ENCODE measurements at places on chromosomes 12 and 14.

- DNase-seq: no peak
These were observed 932.6 kb upstream of the TMEM132C start for GRCh38 chr12:127334365-127334764.

DNA sequence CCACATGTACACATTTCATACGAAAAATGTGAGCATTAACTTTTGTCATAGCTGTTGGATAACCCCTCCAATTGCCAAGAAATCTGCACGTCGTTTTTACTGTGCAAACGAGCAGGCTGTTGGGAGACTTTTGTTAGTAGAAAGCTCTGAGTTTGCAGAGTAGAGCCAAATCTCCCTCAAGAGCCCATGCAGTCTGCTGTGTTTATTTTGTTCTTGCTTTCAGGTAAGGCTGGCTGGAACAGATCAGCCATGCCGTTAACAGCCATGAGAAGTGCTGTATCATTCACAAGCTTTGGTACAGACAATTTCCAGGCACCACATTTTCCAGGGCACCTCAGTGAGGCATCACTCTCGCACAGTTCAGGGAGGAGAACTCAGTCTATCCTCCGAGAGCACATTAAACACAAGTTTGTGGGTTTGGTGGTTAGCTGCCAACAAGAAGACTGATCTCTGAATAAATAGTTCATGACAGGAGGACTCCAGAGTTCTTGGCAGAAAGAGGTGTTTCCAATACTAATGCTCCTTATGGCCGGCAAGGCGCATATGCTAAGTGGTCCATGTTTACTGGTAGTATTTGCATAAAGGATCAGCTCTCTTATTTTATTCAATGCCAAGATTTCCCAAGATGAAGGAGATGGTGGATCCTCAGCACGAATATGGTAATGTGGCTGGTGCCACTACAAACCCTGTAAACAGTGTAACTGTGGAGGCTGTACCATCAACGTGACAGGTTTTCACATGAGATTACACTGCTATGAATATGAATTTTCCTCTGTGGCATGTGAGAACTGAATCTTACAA, 30.3 kb upstream of the PELI2 start:
- peak; percentile 57 for DNase-seq

DNA sequence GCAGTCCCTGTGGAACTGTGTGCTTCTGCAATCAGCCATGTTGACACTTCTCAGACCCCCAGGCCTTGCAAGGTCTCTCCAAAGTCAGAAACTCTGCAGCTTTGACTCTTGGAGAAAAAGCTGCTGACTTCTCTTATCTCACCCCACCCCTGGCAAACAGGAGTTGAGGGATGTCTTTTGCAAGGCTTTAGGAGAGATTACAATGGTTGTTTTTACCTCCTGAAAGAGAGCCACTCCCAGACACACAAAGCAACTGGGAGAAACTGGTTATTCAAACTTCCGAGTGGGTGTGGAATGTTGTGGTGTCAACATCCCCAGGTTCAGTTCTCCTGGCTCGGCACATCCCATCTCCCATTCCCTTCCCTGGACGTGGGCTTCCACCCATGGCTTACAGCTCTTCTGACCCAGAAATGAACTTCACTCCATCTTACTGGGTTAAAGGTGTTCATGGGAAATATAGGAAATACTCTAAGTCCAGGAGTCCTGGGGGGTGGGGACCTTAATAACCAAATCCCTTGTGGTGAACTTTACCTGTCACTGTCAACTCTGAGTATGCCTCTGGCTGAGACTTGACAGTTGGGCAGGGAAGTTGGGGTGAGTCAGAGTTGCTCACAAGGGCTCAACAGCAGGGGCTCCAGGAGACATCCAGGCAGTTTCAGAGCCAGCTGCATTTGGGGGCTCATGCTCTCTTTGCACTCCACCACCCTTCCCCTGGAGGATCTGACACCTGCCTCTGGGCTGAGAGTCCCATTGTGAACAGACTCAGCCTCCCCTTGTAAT, 41.9 kb downstream of the CCDC177 start:
- no peak for DNase-seq

- DNase-seq: no peak
These were observed 143.5 kb downstream of the SCARB1 start for GRCh38 chr12:124720004-124720680.

DNA sequence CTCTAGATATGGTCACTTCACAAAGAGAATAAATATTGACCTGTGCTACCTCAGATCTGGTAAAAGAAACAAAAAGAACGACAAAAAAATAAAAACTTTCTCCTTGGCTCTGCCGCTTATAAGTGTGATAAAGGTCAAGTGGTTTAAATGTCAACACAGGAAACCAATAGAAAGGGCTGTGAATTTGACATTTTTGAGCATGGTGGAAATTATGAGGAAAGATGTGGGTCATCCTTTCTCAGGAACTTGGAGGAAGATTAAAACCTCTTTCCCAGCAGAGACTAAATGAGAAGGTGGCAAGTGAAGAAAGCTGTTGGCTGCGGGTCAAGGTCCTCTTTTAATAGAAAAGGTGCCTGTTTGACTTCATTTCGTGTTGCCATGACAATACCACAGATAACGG, 28.2 kb downstream of the TESPA1 start:
- no peak for DNase-seq
